Ammon's horn (tissue), 1 donor: ENCODE measurements at places on chromosomes 1 and 21.

GRCh38 chr1:56526571-56527174 lies 52.7 kb downstream of the PLPP3 start:
- DNase-seq = no peak

DNA sequence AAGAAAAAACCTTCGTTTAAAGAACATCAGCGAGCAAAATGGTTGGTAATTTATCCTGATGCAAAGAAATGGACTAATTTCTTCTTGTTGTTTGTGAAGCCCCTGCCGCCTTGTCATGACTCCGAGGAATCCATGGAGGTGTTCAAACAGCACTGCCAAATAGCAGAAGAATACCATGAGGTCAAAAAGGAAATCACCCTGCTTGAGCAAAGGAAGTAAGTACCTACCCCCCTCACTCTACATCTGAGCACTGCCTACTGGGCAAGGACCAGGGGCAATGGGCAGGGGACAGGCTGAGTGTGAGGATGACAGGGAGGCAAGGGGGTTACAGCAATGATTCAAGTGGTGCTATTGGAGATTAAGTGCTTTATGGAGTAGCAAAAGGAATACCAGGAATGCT lies 29.4 kb downstream of the MAP3K7CL start:
- no peak for DNase-seq

DNA sequence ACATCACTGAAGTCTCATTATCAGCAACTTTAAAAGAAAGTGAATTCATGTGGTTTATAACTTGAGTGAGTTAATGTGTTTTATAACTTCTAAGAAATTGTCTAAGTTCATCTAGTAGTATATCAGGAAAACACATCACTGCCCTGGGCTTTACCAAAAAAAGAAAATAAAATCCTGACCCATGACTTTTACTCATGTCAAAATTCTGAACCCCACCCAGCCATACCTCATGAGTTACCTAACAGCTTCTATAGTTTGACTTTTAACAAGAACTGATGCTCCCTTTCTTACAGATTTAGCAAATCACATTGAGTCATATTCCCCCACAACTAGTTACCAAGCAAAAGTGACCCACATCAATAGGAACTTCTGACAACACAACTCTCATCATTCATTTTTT lies 57.4 kb downstream of the ESRRG start:
- no peak for DNase-seq

DNA sequence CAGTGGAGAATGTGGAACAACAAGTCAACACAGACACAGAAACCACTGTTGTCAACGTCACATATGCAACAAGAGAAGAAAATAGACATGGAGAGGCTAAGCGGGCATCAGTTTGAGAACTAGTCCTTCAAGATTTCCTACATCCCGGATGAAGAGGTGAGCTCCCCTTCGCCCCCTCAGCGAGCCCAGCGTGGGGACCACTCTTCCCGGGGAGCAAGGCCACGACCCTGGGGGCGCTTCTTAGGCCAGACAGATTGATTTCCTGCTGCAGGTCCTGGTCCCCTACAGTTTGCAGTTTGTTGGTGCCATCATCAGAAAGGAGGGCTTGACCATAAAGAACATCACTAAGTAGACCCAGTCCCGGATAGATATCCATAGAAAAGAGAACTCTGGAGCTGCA lies 113.0 kb downstream of the NBPF12 start:
- no peak for DNase-seq

- DNase-seq = no peak
These were observed 4.4 kb downstream of the SHC1 start for GRCh38 chr1:154966111-154966510.

DNA sequence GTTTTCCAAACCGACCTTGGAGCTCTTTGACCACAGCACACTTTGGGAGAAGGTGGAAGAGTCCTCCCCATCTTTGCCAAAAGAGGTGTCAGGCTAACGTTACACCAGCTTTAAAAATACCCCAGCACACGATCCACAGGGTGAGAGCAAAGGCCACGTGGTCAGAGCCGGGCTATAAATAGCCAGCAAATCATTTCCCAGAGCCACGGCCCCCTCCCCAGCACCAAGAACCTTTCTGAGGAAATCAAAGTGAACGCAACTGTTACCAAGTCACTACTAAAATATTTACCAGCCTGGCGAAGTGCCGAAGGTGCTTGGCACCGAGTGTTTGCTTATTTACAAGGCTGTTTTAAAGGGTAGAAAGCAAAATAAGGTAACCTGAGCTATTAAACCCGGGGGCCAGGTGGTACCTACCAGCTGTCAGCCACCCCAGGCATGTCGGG lies 72.4 kb downstream of the CASZ1 start:
- no peak for DNase-seq

DNA sequence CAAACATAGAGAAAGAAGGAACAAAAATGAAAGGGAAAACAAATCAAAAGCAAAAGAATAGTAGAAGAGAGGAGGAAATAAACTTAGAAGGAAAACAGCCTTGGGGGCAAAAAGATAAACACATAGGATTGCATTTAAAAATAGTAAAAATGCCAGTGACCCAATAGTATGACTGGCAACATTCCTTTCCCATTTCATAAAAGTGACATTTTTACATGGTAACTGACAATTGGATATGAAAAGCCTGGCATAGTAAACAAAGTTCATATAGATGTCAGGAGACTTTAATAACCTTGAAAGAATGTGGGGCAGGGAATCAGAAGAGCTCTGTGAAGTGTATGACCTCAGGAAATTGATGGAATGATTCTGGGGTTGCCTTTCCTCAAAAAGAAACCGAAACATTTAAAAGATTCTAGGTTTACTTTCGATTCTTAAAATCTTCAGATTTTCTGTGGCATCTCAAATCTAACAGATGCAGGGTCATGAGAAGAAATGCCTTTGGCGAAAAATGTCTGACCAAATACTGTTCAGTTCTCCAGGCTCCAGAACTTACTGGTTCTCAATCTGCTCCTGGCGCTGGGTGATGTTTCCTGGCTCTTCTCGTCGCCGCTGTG lies 33.7 kb downstream of the SPTA1 start:
- DNase-seq = no peak

DNA sequence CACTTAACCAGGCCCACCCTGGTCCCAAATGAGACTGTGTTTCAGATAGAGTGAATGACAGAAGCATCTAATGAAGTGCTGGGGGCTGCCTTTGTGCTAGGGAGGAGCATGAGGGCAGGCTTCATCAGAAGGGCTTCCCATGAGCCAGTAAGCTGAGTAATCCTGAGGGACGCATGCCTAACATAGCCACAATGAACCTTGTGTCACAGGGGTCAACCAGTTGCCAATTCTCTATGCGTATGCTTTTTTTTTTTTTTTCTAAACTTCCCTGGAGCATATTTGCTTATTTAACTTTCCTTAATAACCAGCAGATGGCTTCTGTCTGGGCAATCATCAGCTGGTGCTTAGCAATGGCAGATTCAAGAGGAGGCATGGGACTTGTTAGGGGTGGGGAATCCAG lies 25.5 kb upstream of the CYP2J2 start:
- DNase-seq = no peak

GRCh38 chr21:26119906-26120305 lies 50.7 kb downstream of the APP start:
- no peak for DNase-seq

DNA sequence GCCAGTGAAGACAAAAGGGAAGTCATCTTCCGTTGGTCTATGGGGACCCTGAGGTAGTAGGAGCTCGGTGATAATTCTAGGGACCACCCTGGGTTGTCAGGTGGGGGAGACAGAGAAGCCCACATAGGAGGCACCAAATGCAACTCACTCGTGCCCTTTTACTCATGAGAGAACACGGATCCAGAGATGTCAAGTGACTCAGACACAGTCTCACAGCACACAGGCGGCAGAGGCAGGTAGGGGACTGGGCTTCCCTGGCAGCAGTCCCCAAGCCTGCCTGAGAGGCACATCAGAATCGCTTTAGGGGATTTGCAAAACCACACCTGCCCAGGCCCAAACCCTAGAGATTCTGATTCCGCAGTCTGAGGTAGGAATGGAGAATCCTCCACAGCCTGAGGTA lies 31.3 kb upstream of the RUNX3 start:
- no peak for DNase-seq
